ENCODE measurements at places on chromosomes 3 and 15.

- no peak for DNase-seq
Observed at GRCh38 chr3:52195823-52196331, 2.1 kb upstream of the ALAS1 start.

DNA sequence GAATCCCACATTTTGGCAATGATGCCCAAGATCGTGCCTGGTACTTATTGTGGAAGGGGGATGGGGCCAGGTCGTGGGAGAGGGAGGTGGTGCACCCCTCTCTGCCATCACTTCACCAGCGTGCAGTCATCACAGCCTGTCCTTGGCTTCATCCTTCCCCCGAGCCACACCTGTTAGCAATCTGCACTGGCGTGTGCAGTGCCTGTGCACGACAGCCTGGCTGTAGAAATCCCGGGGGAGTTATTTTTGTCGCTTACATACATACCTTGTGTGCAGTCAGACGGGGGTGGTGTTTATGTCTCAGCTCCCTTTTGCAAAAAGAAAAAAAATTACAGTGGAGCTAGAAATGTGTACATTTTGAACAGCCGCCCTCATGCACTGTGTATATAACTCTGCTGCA is 216.0 kb downstream of the TLE3 start:
- no peak for DNase-seq

DNA sequence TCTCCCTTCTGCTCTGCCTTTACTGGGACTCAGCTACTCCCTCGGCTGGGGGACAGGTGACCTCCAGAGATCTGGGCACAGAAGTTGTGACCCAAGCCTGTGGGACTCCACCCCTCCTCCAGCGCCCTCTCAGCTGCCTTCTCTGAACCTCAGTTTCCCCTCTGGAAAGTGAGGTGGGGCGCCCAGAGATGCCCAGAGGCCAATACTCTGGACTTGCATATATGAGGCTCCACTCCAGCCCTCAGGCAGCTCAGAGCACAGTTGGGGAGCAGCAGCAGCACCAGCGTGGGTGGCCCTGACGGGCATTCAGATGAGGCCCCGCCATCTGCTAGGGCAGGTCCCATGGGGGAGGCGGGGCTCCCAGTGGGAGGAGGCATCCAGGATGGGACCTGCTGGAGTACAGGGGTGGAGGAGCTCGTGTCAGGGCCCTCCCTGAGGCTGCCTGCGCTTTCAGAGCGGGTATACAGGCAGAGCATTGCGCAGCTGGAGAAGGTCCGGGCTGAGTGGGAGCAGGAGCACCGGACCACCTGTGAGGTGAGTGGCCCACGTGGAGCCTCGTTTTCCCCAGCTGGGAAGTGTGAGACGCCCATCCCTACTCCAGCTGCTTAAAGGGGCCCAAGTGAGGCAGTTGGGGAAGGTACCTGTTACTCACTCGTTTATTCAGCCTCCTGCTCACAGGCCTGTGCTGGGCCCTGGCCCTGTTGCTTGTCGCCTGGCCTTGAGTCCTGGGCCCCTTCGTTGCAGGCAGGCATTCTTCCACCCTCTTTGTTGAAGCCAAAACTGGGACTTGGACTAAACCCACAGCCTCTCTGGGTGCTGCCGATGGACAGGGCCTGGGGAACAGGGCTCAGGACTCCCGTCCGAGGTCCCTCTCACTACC is 35.4 kb downstream of the PSTPIP1 start:
- no peak for DNase-seq

GRCh38 chr3:182843478-182843877 is 50.2 kb downstream of the ATP11B start:
- DNase-seq, result no peak

DNA sequence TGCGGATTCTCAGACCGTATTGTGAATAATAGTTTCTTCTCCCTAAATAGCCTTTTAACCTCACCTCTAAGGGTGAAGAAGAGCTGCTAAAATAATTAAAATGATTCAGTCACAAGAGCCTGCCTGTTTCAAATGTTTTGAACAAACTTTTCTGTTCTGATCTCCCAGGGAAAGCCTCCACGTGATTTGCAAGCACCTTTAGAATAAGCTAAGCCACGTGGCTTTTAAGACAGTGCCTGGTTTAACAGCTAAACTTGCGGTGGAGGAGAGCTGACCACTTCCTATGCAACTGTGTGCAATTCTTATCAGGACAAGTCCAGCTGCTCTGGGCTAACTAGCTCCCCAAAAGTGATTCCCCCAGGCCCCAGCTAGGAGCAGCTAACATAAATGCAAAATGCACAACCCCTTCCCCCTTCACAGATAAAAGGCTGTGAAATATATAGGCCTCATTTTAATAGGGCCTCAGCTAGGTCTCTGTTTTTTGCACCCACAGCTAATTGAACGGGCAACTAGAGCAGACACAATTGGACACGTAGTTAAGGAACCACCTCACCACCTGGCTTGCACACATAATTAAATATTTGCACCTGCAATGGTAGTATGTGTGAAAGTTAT is 401.2 kb upstream of the NR2F2 start:
- DNase-seq, result no peak

- no peak for DNase-seq
Observed at GRCh38 chr3:177108648-177109047, 88.6 kb downstream of the TBL1XR1 start.

DNA sequence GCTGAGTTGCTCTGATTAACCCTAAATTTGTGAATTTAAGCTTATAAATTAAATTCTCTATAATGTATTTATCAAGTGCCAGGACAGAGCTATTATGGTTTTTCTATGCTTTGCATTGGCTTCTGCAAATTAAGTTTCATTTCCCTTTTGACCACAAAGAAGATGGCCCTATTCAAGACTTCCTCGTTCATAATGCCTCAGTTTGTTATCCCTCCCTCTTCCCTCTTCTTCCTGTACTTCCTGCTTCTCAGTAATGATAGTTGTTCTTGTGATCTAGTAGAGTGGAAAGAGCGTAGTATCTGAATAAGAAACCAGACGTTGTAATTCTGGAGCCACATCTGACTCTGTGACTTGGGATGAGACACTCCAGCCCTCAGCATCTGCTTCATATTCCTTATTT is 118.7 kb downstream of the CACNA1D start:
- DNase-seq, result no peak

GRCh38 chr15:34808016-34808415 is 12.7 kb upstream of the ACTC1 start:
- DNase-seq, result no peak

DNA sequence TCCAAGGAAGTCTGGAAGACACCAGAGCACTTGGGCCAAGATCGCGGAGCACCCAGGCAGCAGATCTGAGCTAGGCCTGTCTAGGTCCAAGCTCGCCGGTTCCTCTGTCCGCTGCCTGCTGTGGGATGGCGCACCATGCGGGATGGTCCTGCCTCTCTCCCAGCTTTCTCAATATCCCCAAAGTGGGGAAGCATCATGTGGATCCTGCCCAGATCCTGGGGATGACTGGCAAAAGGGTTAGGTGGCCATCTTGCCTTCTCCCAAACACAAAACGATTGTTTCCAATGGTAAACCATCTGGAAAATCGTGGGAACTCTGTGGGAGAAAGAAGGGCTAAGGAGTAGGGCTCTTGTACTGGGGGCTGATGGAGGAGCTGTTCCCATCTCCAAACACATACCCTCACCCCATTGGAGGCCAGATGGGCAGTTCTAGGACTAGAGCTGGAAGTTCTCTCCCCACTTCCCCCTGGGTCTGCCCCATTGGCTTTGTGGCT is 8.9 kb downstream of the PRKCD start:
- DNase-seq, result no peak

DNA sequence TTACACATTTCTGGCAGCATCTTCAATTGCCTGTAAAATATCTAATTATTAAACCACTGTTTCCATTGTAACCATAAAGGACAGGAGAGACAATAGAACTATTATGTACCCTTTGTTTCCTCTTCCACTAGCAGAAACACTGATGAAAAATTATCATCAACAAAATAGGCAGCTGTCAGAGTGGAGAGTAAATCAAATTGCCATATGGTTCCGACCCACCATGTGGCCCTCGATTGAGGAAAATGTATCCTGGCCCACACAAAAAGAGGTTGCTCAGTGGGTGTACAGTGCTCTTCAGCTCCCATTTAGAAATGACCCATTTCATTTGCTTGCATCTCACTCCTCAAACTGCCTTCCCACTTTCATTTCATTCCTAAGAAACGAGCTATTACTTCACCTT is 570.6 kb upstream of the UBE2E2 start:
- DNase-seq, result no peak

- peak; percentile 70 for DNase-seq
Observed at GRCh38 chr3:189304465-189305351, 132.9 kb downstream of the TPRG1 start.

GRCh38 chr3:152550284-152550683 is 281.6 kb downstream of the MBNL1 start:
- DNase-seq, result no peak

DNA sequence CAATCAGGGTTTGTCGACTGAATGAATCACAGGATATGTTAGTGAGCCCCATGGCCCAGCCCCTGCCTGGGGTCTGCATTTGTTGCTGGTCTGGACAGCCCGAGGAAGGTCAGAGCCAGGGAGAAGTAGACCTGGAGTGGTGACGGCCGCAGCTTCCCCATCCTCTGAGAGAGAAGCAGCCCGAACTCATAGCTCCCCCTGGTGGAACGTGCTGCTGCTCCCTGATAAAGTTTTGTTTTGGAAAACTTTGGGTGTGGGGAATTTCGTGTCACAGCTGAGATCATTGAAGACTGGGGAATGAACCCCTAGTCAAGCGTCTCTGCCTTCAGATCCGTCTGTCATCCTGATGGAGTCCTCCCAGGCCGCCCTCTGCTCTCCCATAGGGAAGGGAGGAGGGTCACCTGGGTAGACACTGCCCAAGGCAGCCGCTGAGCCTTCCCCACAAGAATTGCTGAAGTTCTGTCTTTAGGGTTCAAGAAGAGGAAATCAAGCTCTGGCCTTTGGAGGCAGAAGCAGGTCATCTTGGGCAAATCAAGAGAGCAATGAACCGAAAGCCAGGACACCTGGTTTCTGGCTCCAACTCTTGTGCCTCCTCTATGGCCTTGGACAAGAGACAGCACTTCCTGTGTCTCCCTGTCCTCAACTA is 60.5 kb downstream of the GLDN start:
- no peak for DNase-seq

DNA sequence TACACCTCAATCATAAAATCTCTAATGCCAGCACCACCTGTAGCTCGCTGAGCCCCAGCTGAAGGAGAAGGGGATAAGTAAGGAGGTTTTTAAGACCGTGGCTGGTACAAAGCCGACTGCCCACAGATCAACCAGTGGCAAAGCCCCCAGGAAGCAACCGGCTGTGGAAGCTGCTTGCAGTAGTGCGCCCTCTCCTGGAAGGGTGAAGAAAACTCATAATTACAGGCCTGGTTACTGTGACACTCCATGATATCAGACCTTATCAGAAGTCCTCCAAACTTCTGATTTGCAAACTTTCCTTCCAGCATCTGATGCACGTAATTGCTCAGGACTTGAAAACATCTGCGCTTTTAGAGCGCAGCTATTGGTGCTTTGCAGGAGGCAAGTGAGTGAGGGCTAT is 63.1 kb upstream of the MCTP2 start:
- DNase-seq, result no peak
